NCI-H82 (cell line): ENCODE measurements at places on chromosomes 7 and 10.
A peak's percentile ranks its signal among the peaks of the same experiment; 100 is the strongest.

GRCh38 chr7:131281266-131282048 is 46.2 kb upstream of the MKLN1 start:
- no peak for DNase-seq

DNA sequence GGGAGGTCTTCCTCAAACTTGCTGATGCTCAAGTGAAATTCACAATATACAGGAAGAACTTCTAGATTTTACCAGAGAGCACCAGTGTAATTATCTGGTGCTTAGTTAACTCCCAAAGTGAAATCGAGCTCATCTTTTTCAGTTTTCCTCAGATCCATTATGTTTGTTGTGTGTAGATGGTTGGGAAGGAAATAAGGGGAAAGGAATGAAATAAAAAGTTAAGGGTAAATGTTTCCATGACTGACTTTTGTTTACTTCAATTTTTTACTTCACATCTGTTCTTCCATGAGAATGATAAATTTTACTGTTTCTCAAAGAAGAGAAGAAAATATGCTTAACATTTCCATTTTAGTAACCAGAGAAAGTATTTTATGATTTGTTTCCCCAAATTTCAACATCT is 21.3 kb downstream of the FAM107B start:
- no peak for DNase-seq

DNA sequence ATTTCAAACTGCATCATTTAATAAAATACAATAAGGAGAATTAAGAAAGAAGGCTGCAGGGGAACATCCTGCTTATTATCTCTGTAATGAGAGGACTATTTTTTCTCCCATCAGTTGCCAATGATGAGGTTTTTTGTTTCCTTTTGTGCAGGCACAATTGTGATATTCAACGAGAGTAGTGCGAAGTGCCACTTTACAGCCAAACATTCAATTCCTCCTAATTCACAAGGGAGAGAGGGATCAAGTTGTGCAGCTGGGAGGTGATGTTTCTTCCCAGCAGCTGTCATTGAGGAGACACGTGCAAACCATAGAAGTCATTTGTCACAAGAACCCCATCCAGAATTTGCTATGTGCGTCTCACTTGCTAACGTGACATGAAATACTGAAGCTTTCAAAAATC is 81.6 kb upstream of the ICA1 start:
- no peak for DNase-seq

DNA sequence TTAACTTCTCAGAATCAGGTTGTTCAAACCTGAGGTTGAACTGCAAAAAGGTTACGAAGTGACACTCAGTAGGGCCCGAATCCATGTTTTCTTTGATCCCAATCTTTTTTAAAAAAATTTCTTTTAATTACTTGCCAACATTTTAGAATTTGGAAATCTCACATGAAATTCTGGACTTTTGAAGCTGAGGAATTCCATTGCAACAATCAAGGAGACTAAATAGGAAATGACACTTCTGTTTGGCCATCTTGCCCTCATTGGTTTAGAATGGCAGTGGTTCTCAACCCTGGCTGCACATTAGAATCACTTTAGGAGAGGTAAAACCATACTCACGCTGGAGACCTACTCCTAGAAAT is 471 bp upstream of the TOMM7 start:
- no peak for DNase-seq

- DNase-seq: no peak
These were observed 20.0 kb downstream of the PYROXD2 start for GRCh38 chr10:98394851-98395440.

DNA sequence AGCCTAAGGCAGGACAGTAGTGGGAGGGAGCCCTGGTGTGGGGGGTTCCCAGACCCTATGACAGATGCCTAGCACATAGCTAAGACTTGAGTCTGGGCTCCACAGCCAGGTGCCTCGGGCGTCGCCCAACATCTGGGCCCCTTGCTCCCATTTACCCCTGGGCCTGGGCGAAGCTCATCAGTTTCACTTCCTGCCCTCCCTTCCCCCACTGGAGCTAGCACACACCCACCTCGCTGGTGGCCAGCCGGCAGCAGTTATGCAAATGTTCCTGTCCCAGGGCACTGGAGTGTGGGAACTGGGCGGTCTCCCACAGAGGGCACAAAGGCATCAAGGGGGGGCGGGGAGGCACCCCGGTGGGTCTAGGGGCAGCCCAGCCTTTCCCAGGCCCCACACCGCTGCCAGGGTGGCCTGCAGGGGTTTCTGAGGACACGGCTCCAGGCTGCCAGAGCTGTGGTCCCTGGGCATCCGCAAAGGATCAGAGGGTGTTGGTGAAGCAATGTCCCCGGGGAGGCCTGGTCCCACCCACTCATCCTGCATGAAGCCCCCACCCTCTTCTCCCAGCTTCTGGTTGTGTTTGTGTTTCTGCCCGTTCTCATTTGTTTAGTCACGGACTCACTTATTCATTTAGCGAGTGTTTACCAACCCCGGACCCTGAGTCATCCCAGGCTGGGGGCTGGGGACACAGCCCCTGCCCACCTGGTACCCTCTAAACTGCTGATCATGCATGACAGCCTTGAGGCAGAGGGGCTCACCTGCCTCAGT is 20.4 kb downstream of the SH2B2 start:
- DNase-seq: peak; percentile 65

DNA sequence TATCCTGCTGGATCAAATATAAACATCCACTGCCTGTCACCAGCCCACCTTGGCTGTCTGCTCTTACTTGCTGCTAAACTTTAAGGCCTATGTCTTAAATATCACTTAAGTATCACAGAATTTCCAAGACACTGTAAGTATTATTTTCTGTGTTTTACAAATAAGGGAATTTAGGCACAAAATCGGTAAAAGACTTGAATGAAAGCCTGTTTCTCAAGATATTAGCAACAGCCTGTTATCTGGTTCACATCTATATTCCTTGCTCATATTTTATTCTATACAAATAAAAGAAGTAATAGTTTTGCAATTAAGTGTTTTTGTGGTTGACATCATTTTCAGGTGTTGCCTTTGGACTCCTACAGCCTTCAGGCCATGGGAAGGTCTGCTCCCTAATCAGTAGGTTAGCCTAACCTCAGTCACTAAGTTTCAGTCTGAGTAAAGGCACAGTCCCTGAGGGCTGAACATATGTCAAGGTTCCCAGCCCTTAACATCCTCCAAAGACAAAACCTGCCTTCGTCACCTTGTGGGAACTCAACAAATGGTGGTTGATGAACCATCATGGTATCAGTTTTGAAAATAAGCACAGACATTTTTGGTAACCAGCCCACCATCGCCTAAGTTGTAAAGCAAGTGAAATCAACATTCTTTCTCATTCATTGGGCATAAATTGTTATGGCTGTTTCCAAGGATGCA is 127.1 kb downstream of the CREB5 start:
- DNase-seq: no peak

DNA sequence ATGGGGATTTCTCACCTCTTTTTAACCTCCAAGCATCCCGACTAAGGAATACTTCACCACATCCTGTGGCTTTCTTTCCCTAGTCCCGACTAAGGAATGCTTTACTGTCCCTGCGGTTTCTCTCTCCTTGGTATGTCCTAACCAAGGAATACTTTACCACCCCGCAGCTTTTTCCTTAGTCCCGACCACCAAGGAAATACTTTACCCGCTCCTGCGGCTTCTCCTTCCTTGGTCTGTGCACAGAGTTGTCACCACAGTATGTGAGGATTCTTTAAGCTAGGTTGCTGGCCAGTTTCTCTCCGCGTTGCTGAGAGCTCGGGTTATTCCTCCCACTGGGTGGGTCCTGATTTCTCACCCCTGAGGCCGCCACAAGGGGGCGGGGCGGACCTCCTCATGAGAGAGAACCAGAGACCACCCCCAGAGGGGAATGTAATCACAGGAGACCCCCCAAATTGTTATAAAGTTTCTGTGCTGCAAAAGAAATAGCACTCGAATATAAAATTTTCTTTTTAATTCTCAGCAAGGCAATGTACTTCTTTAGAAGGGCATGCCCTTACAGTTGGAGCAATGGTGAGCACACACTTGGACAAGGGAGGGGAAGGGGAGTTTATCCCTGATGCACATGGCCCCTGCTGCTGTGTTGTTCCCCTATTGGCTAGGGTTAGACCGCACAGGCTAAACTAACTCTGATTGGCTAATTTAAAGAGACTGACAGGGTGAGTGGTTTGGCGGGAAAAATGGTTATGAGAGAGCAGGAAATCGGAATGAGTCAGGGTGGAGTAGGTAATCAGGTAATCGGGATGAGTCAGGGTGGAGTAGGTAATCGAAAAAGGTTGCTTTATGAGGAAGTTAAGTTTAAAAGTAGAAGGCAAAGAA is 12.8 kb downstream of the SUGCT start:
- peak; percentile 10 for DNase-seq

GRCh38 chr7:70456719-70457118 is 675.2 kb upstream of the GALNT17 start:
- DNase-seq: no peak

DNA sequence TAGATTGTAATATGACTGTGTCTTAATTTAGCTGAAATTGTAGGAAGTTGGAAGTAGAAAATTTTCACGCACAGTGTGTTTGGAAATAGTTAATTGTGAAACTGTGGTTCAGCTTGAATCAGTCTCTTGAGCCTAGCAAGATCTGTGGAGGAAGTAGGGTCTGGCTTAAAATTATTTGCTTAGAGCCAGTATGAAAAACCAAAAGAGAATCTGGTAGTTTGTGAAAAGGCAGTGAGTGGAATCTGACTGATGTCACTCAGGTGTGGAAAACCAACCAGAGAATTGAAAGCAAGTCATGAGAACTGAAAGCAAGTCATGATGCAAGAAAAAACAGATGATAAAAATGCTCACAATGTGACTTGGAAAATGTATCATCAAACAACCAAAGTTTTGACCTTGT is 11.5 kb downstream of the LIPJ start:
- no peak for DNase-seq

DNA sequence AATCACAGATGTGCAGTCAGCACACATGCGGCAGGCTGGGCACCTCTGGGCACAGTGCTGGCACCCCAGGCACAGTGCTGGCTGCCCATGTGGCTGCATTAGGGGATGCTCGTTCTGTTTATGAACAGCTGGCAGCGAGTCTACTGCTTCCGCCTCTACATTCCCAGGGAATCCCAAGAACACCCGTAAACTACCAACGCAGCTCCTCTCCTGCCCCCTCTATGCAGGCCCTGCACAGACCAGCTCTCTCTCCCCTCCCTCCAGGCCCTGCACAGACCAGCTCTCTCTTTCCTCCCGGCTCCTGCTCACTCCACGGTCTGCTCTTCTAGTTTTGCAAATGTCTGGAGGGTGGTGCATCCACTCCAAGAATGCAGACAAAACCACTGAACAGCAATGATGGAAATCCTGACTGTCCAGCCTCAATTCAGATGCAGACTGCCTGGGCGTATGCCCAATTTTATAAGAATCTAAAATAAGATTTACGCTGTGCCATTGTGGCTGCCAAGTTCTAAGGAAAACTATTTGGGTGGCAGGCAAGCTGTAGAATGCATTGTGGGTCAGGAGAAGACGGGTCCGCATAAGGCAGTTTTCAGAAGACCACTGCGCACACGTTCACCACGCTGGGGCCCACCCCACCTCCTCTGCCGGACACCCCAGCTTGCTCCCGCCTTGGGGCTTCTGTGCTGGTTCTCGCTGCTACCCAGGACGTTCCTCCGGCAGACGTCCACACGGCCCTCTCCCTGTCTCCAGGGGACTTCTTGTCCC is 234.6 kb downstream of the ZMYND11 start:
- DNase-seq: no peak

DNA sequence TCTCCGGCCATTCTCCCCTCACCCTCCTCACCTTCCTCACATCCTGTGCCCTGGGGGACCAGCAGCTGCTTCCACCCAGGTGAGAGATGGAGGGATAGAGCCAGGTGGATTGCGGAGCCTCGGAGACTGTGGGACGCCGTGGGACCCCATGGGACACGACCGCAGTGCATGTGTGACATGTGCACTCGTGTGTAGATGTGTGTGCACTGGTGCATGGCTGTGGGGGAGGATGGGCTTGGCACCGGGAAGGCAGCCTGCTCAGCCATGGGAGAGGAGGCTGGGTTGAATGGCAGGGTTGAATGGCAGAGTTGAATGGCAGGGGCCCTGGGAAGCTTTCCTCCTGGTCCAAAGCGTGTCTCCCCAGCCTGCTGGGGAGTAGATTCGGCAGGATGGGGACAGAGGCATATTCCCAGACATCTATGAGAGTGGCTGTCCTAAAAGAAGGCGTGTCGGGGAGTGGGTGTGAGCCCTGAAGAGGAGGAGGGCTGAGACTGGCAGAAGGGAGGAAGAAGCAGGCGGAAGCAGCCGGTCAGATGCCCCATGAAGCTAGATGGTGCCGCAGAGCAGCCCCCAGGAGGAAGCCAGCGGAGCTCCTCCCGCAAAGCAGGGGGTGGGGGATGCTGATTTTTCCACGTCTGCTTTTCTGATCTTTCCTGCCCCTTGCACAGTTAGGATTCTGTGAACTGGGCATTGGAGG is 815 bp downstream of the GIMAP8 start:
- DNase-seq: no peak

DNA sequence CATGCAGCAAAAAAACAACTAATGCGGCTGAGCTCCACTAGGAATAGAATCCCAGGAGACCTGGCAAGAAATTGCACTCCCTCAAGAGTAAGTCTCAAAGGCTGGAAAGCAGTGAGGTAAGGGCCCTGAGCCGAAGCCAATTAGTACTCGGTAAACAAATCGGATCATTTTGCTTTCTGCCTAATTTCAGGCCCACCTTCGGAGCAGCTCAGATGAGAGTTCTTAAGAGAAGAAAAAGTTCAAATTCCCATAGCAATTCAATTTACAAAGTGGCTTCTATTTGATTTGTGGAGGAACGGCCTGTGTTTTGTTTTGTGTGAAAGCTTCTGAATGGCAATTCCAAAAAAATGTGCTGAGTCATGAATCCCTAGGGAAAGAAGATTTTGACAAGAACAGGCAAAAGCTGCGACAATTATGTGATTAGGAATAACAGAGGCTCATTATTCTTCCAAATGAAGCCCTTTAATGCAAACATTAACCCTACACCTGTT is 60.9 kb downstream of the SLC16A9 start:
- DNase-seq: peak; percentile 90

DNA sequence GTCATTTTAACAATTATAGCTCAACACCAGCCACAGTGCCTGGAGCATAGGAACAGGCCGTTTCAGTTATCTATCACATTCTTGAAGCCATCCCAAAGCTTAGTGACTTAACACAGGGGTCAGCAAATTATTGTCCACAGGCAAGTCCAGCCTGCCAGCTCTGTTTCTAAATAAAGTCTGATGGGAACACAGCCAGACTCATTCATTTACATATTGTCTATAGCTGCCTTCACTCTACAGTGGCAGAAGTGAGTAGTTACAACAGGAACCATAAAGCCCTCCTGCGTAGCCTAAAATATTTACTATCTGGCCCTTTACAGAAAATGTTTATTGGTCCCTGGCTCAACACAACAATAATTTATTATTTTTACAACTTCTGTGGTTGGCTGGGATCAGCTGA is 407.5 kb upstream of the AUTS2 start:
- DNase-seq: no peak

DNA sequence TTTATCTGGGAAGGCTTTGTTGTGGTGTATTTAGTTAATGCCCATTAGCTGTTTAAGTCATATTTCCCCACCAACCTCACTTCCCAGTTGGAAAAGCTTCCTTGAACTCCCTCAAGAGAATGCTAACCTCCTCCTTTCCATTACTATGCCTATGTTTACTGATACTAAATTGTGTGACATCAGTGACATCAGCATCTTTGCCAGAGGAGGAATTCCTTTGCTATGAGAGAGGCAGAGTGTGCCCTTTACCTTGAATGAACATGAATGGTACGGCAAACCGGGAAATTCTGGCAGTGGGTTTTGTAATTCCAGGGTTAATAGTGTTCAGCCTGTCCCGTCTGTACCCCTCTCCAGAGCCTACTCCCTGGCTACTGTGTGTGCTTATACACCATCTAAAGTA is 22.1 kb upstream of the GLCCI1 start:
- no peak for DNase-seq
